ENCODE measurements at places on chromosomes 3 and 15.

DNA sequence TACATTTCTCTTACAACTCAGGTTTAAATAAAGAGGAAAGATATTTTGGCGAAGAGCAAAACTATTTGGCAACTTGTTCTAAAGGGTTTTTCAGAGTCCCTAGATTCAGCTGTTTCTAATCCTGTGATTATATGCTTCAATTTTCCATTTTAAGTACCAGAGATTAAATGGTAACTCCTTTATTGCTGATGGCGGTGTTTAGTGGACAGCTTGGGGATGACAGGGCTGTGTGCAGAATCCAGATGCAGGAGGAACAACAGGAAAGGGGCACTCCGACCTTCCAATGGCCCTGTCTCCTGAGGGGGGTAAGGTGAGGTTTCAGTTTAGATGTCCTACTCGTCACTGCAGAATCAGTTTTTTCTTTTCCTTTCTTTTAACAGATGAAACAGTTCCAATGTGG, 405.0 kb downstream of the PDCD6IP start:
- no peak for DNase-seq

DNA sequence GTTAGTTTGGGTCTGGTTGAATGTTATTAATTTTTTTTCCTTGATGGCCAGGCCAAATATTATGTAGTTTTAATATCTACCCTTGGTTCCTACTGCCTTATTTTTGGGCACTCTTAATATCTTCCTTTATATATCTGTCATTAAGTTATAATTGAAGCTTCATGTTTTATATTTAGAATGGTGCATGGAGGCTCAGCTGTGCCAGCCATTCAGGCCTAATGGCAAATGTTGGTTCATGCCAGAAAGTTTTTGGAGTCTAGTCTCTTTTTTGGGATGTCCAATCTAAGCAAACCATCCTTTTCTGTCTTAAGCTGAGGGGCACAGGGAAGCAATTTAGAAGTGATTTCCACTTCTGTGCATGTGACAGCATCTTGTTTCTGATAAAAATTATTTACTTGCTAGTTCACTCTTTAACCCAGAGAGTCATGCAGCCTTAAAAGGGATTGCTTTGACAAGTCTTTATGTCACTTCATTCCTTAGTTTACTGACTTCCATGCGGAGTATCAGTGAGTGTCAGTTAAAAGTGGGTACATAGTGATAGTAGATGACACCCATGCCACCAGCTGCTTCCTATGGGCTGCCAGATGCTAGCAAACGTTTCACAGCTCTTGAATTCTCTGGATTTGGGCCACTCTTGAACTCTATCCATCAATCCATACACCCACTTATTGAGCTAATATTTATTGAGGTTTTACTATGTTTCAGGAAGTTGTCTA, 33.0 kb downstream of the MITF start:
- DNase-seq: no peak

DNA sequence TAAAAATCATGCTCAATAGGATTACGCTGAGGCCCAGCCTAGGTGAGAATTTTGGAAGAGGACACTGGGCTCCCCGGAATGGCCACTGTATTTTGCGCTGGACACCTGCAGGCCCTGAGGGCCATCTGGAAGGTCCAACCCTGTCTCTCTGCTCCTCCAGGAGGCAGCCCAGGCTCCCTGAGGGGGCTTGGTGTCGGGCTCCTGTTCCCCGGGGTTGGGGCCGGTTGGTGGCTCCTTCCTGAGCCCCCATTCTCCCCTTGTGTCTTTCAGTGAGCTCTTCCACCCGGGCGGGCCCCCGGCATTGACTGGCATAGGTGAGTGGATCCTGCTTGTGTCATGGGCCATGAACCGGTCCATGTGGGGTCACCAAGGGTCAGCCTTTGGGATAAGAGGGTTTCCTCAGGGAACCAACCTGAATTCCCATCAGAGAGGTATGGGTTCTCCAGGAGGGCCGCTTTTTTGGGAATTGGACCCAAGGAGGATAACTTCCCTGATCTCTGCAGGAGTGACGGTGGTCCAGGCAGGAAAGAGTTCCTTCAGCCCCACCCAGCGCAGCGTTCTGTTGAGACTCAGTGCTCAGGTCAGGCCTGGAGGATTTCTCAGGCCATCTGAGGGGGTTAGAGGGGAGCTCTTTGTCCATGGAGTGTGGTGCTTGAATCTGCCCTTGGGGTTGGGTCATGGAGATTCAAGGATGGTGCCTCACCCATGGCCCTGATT, 187.8 kb downstream of the UBE3A start:
- DNase-seq: no peak

- DNase-seq: no peak
These were observed 96.0 kb downstream of the TBC1D2B start for GRCh38 chr15:77981281-77982126.

- no peak for DNase-seq
These were observed 31.9 kb downstream of the SUSD5 start for GRCh38 chr3:33186524-33187367.

- no peak for DNase-seq
These were observed 88.4 kb upstream of the OXTR start for GRCh38 chr3:8857720-8858367.

Data from stimulated activated CD4-positive, alpha-beta T cell treated with anti-CD3 and anti-CD28 coated beads, Interleukin-4, amount 100 ng/mL, for 1 hour (primary cell).